Smooth muscle cell of the coronary artery (primary cell): ENCODE measurements at places on chromosomes 12 and 14. TPM values are rescaled to one million over a fixed set of nuclear protein-coding genes. Genes with fewer than 3 reads are reported as not detected.

Gene RAB2B
- total RNA-seq: 24.8 and 30.1 TPM in 2 replicates

Gene ATP5F1B
- total RNA-seq: 465 and 670 TPM in 2 replicates

Gene FITM1
- 0.23 TPM in 1 of 2 replicates, not detected in the other for total RNA-seq

Gene KRT78
- not detected in 2 replicates for total RNA-seq

Gene TSHR
- not detected in 2 replicates for total RNA-seq

Gene NTF3
- 2.6 and 10.8 TPM in 2 replicates for total RNA-seq

Gene CCDC38
- total RNA-seq: not detected in 2 replicates

Gene SPPL3
- total RNA-seq: 3.8 and 9.0 TPM in 2 replicates

Gene JAG2
- 1.6 and 4.2 TPM in 2 replicates for total RNA-seq

Gene PROX2
- total RNA-seq: not detected in 2 replicates

Gene NGB
- not detected in 2 replicates for total RNA-seq

Gene MMP19
- 4.0 and 12.0 TPM in 2 replicates for total RNA-seq

Gene FOXN4
- total RNA-seq: not detected in 2 replicates

Gene TEX52
- not detected in 2 replicates for total RNA-seq

Gene PRICKLE1
- total RNA-seq: 11.5 and 12.0 TPM in 2 replicates

Gene MDGA2
- 0.12 TPM in 1 of 2 replicates, not detected in the other for total RNA-seq

Gene CLEC1B
- total RNA-seq: not detected in 2 replicates

Gene CAPZA3
- total RNA-seq: not detected in 2 replicates

Gene EXOC5
- 16.6 and 42.4 TPM in 2 replicates for total RNA-seq

Gene DUSP16
- total RNA-seq: 6.0 and 6.5 TPM in 2 replicates

Gene INSM2
- total RNA-seq: not detected in 2 replicates

Gene GLIPR1L1
- not detected in 2 replicates for total RNA-seq

Gene FIGNL2
- 0.12 TPM in 1 of 2 replicates, not detected in the other for total RNA-seq

Gene PAX9
- 0.12 TPM in 1 of 2 replicates, not detected in the other for total RNA-seq

Gene KRT75
- total RNA-seq: not detected in 2 replicates

Gene ASCL1
- not detected in 2 replicates for total RNA-seq

Gene HOXC6
- total RNA-seq: 0.35 TPM in 1 of 2 replicates, not detected in the other

Gene POTEG
- total RNA-seq: not detected in 2 replicates

Gene TCHP
- total RNA-seq: 5.6 and 16.6 TPM in 2 replicates

Gene CCDC196
- not detected in 2 replicates for total RNA-seq

Gene KIF5A
- 0.15 and 0.23 TPM in 2 replicates for total RNA-seq

Gene CCNK
- total RNA-seq: 5.9 and 32.0 TPM in 2 replicates

Gene DBX2
- not detected in 2 replicates for total RNA-seq

Gene OR4K15
- not detected in 2 replicates for total RNA-seq

Gene SOS2
- 7.7 and 16.8 TPM in 2 replicates for total RNA-seq

Gene LTB4R
- total RNA-seq: 0.75 and 6.3 TPM in 2 replicates

Gene TC2N
- 0.08 and 0.12 TPM in 2 replicates for total RNA-seq

Gene GYS2
- total RNA-seq: not detected in 2 replicates

Gene SSPN
- 4.7 and 9.0 TPM in 2 replicates for total RNA-seq

Gene RNASE3
- total RNA-seq: not detected in 2 replicates

Gene ESR2
- total RNA-seq: 0.12 TPM in 1 of 2 replicates, not detected in the other

Gene AKT1
- 206 and 215 TPM in 2 replicates for total RNA-seq

Gene GPRC5A
- total RNA-seq: 0.82 and 11.6 TPM in 2 replicates

Gene MYH7
- total RNA-seq: 1.1 TPM in 1 of 2 replicates, not detected in the other

Gene GALNT8
- total RNA-seq: under 0.01 TPM in 1 of 2 replicates, not detected in the other

Gene NR1H4
- total RNA-seq: not detected in 2 replicates

Gene MORN3
- total RNA-seq: 1.1 and 2.0 TPM in 2 replicates

Gene HCAR3
- total RNA-seq: not detected in 2 replicates

Gene TDRD9
- 0.30 and 4.1 TPM in 2 replicates for total RNA-seq

Gene ETFRF1
- 6.2 and 12.5 TPM in 2 replicates for total RNA-seq

Gene KRT74
- not detected in 2 replicates for total RNA-seq

Gene SLC5A8
- not detected in 2 replicates for total RNA-seq

Gene TTC9
- total RNA-seq: 0.23 TPM in 2 replicates

Gene APOF
- not detected in 2 replicates for total RNA-seq

Gene P2RX7
- under 0.01 and 5.4 TPM in 2 replicates for total RNA-seq

Gene SYT10
- not detected in 2 replicates for total RNA-seq

Gene TPPP2
- total RNA-seq: not detected in 2 replicates

Gene FBRSL1
- 0.47 and 1.4 TPM in 2 replicates for total RNA-seq

Gene CCDC197
- not detected in 2 replicates for total RNA-seq
